ENCODE measurements at places on chromosomes 12 and 14. TPM values are rescaled to one million over a fixed set of nuclear protein-coding genes. Genes with fewer than 3 reads are reported as not detected.
A peak's percentile ranks its signal among the peaks of the same experiment; 100 is the strongest.

The PLEKHD1 gene
- total RNA-seq: 0.06 TPM

The CELA1 gene
- not detected for total RNA-seq

DNA sequence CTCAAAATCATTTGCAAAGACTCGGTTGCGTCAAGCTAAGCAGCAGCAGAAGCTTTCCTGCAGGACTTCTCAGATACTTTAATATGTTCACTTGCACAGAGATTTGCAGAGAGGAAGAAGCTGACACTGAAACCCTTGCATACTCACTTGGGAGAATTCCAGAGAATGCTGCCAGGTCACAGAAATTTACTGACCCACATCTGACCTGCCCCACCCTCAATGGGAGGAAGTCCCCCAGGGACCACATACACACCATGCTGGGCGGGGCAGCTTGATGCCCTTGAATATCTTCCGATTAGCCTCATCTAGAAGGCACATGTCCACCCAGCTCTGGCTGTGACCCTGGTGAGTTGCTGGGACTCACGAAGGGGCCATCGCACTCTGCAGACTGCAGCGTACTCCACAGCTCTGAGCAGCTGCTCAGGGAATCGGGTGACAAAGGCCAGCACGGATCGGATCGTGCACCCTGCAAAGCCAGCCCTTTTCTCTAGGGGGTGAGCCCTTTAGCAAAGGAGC lies 83.2 kb downstream of the ITPK1 start:
- no peak for DNase-seq

The ORAI1 gene
- total RNA-seq: 28.9 TPM

DNA sequence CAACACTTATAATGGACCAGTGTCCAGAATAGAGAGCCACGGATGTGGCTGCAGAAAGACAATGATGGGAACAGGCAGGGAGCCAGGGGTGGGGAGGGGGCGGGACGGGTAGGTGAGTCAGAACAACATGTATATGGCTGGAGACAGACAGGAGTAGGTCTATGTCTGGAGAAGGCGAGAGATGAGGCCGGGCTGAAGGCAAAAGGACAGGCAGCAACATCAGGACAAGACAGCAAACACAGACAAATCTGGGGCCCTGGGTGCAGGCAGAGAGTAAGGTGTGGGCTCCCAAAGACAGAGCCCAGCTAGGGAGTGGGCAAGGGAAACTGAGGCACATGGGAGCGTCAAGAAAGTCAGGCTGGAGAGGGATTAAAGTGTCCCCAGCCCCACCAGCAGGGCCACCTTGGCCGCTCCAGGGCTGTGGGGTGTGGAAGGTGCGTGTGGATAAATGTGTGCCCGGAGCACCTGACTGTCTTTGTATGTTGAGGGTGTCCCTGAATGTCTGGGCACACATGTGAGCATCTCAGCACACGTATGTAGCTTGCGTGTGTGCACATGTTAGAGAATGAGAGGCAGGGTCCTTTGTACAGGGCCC lies 44.1 kb downstream of the FAM222A start:
- DNase-seq: no peak

GRCh38 chr12:129877411-129877810 lies 26.4 kb downstream of the TMEM132D start:
- no peak for DNase-seq

- DNase-seq: peak; percentile 16
These were observed 22.8 kb upstream of the ACTR10 start for GRCh38 chr14:58177125-58177524.

DNA sequence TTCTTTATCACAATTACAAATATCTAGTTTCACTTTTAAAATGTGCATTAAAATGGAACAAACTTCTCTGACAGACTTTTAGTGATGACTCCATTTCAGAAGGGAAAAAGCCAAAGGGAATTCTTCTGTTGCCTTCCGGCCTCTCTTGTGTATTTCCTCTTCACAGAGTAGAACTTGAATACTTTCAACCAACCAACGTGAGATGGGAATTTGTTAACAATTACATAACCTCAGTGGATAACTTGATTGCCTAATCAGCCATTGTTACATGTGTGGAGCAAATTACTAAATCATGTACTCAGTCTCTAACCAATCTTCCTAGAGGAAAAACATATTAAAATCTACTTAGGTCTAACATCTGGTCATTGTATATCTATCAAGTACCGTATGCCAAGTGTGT lies 291.1 kb downstream of the SYT1 start:
- DNase-seq: no peak

DNA sequence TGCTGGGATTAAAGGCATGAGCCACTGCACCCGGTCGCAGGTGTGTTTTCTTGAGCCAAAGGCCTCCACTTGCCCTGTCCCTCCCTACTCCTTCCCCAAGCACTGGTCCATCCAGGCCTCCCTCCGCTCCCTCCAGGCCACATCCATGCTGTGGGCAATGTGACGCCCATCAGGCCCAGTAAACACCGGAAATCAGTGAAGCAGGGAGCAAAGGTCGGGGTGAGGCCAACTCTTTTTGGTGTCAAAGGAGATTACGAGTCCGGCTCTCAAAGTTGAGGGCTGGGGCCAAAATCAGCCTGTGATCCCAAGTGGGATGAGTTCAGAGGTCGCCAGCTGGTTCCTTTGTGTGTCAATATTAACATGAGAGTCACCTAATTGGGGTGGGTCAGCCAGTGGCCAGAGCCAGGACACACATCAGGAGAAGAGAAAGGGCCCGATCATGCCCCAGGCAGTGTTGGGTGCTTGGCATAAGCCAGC lies 195.7 kb downstream of the RBM19 start:
- no peak for DNase-seq

GRCh38 chr14:99937475-99938244 lies 127.6 kb upstream of the EVL start:
- DNase-seq: no peak

The GPX2 gene
- 617 TPM for total RNA-seq

GRCh38 chr14:96567289-96567899 lies 65.2 kb downstream of the PAPOLA start:
- no peak for DNase-seq

The ATG14 gene
- total RNA-seq: 9.1 TPM

DNA sequence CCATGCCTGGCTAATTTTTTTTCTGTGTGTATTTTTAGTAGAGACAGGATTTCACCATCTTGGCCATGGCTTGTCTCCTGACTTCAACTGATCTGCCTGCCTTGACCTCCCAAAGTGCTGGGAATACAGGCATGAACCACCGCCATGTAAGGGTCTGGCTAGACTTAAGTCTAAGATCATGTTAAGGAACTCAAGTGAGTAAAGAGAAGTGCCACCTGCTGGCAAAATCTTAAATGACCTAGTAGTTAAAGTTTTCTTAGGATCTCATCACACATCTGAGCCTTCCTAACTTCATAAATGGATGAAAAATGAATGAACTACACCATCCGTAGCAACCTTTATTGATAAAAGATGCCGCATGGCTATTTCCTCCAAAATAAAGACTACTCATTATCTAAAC lies 1.7 kb upstream of the C12orf56 start:
- no peak for DNase-seq

DNA sequence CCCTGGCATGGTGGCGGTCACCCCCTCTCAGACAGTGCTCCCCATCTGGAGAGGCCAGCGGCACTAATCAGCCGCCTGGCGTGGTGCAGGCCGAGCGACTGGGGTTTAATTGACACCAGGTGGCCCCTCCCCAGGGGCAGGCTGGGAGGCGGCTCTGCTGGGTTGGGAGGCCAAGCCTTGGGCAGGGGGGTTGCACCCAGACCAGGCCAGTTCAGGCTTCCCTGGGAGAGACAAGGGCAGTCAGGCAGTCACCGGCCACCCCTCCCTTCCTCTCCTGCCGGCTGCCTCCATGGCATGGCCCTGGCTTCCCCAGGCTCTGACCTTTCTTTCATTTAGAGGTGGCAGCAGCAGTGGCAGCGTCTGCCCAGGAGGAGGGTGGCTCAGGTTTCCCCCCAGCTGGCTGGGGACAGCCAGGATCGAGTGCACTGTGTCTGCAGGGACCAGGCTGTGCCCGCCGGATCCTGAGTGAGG lies 78.1 kb upstream of the NOS1 start:
- no peak for DNase-seq

The IL31 gene
- total RNA-seq: not detected

The LAG3 gene
- 1.4 TPM for total RNA-seq

GRCh38 chr14:39267608-39268005 lies 33.9 kb downstream of the MIA2 start:
- DNase-seq: no peak

DNA sequence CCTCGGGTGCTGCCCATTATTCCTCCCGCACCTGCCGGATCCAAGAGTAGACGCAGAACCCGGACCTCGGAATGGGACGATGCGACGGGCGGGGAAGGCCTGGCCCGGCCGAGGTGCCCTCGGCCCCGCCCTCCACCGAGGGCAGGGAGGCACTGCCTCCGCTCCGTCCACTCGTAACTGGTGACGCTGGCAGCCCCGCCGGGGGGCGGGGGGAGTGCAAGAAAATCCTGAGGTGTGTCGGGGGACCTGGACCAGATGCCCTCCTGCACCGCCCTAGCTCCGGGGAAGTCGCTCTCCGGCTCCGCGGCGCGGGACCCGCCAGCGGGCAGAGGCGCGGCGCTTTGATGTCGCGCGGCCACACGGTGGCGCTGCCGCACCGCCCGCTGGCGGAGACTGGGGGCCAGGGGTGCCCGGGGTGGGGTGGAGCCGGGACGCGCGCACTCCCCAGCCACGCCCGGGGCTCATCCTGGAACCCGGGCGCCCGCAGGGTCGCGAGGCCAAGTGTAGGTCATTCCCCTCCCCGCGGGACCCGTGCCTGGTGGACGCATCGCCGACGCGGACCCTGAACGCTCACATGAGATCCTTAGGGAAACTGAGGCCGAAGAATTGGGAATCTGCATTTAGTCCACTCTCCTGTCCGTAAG lies 202.8 kb downstream of the TTC8 start:
- peak; percentile 25 for DNase-seq

The TAS2R9 gene
- total RNA-seq: not detected

DNA sequence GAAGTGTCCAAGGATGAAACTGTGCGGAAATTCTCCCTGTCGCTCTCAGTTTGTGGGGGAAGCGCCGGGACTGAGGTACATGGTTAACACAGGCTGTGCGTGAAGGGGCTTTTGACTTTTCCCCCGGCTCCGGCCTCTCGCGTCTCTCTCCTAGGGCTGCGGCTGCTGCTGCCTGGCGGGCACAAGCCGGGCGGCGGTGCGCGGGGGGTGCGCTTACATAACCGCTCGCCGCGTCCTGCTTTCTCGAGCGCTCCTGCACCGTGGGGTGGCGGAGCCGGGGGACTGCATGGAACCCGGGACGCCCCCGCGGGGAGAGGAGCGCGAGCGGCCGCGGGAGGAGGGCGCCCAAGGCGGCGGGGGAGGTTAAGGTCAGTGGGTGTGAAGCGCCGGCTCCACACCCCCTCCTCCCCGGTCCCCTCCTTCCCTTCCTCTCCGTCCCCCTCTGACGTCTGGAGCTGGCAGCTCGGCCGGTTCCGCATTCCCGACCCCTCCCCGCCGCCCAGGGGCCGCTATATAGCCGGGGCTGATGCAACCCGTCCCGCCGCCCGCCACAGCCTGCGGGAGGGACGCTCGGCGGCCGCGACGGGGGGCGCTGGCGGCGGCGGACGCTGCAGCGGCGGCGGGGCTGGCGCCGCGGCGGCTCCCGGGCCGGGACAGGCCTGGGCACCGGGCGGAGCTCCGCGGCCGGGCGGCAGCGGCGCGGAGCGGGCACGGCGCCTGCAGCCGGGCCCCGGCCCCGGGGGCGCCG lies at the start of gene JDP2:
JDP2 (plus strand) TSS at position 541 of the 748 bp plus-strand sequence. CDS start 9,899 bp downstream, outside the sequence.
- DNase-seq: peak; percentile 92

The RDH16 gene
- total RNA-seq: 0.52 TPM

GRCh38 chr14:34060651-34060999 lies 109.8 kb upstream of the EGLN3 start:
- no peak for DNase-seq

GRCh38 chr14:103122947-103123633 lies at the start of gene TNFAIP2:
TSS of gene TNFAIP2 (plus strand) at chr14:103123461. CDS start at chr14:103126458, 2,997 bp downstream.
- peak; percentile 54 for DNase-seq

DNA sequence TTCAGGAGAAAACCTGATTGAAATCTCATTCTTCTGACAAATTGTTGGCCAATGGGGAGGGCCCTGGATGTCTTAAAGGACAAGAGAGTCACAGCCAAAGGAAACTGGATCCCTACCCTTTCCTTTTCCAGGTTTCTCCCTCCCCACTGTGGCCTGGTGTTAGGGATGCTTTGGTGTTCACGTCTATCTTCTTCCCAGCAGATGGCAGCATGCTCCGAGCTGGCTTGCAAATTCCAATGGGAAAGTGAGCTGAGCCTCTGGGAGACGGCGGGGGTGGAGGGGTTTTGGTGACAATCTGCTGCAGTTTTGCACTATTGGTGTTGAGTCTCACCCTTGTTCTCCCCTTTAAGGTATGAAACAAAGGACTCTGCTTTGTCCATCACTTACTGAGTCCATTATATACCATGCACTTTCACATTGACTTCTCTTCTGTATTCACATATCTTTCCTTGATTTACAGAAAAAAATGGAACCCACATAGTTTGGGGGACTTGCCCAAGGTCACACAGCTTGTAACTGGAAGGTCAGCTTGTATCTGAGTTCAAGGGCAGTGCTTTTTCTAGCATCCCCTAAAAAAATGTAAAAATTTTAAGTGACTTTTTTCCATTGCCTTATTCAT lies 39.3 kb downstream of the CCDC177 start:
- peak; percentile 38 for DNase-seq

- DNase-seq: no peak
These were observed 24.9 kb downstream of the SNRNP35 start for GRCh38 chr12:123482876-123483275.

- DNase-seq: no peak
These were observed 69.7 kb upstream of the SLC38A2 start for GRCh38 chr12:46442239-46442638.

The GYS2 gene
- not detected for total RNA-seq

GRCh38 chr12:113612076-113612728 lies 140.5 kb upstream of the LHX5 start:
- no peak for DNase-seq

- DNase-seq: no peak
These were observed 551.7 kb downstream of the NRXN3 start for GRCh38 chr14:78721756-78722480.

DNA sequence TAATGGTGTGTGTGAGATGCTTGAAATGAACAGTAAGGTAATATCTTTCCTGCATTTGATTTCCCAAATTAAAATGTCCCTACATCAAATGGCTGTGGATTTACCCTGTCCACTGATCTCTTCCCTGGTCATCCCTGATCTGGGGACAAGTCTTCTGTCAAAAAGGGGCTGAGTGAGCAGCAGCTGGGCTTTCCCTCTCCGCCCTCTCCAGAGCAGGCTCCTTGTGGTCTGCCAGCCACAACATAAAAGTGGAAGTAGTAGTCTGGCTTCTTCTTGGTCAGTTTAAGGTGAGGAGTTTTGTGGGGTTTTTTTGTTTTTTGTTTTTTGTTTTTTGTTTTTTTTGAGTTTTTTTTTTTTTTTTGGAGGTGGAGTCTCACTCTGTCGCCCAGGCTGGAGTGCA lies 25.2 kb upstream of the PLXNC1 start:
- no peak for DNase-seq

The STAT6 gene
- total RNA-seq: 287 TPM

The NKX2-1 gene
- total RNA-seq: 0.26 TPM

- no peak for DNase-seq
These were observed 13.8 kb upstream of the IFI27L2 start for GRCh38 chr14:94143239-94143638.

- no peak for DNase-seq
These were observed 1.4 kb downstream of the LRTM2 start for GRCh38 chr12:1821805-1822204.

All from mucosa of gallbladder (tissue), 1 donor.